ENCODE measurements at places on chromosomes 5 and 9.
A peak's percentile ranks its signal among the peaks of the same experiment; 100 is the strongest.

GRCh38 chr5:84242286-84242685, 142.4 kb downstream of the EDIL3 start:
- no peak overlapping the region for H3K4me3 ChIP-seq
- DNase-seq: no peak
- H3K27me3 ChIP-seq: no peaks in the 10 kb centered on the region

DNA sequence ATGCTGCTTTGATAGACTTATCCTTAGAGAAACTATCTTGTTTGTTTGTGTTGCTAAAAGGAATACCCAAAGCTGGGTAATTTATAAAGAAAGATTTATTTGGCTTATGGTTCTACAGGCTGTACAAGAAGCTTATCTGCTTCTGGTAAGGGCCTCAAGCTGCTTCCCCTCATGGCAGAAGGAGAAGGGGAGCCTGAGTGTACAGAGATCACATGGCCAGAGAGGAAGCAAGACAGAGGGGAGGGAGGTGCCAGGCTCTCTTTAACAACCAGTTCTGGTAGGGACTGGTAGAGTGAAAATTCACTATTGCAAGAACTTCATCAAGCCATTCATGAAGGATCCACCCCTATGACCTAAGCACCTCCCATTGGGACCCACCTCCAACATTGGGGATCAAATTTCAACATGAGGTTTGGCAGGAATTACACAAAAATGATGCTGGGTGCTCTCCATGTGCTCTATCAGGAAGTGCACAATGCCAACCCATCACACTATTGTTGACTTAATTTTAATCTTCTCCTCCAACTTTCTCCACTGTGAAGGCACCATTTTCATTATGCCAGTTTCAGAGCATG, 115.1 kb upstream of the SHB start:
- H3K36me3 ChIP-seq: no peaks in the 10 kb centered on the region
- H3K27ac ChIP-seq: no peak overlapping the region

DNA sequence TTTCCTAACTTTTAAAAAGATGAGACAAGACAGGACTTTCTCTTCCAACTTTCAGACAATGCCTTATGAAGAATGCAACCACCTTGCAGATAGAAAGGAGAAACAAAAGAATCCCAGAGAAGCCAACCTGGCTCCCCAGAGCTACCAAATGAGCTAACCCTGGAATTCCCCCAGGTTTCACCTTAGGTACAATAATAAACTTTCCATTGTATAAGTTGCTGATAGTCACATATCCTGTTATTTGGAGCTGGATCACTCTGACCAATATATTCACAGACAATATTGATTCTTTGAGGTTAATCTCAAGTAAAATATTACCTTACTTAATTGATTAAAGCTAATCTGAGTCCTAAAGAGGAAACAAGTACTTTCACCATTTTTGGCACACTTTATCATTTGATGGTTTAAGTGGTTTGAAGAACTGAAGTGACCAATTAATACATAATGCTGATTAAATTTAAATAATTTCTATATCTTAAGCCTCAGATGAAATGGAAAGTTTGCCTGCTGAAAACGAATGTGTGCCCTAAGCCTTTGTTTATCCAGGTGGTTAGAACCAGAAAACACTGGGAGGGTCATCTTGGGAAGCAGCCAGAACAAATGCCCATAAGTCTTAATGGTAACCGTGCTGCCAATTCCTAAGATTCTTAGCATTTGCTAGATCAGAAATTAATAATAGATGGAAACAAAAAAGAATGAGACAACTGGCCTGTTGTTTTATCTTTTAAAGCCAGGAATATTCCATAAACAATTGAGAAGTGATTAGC, 159.6 kb upstream of the SLC12A2 start:
- no peak overlapping the region for H3K27ac ChIP-seq
- H3K4me1 ChIP-seq: no peaks in the 10 kb centered on the region
- no peak overlapping the region for H3K4me3 ChIP-seq
- no peak for DNase-seq
- H3K36me3 ChIP-seq: no peaks in the 10 kb centered on the region
- H3K27me3 ChIP-seq: no peaks in the 10 kb centered on the region

DNA sequence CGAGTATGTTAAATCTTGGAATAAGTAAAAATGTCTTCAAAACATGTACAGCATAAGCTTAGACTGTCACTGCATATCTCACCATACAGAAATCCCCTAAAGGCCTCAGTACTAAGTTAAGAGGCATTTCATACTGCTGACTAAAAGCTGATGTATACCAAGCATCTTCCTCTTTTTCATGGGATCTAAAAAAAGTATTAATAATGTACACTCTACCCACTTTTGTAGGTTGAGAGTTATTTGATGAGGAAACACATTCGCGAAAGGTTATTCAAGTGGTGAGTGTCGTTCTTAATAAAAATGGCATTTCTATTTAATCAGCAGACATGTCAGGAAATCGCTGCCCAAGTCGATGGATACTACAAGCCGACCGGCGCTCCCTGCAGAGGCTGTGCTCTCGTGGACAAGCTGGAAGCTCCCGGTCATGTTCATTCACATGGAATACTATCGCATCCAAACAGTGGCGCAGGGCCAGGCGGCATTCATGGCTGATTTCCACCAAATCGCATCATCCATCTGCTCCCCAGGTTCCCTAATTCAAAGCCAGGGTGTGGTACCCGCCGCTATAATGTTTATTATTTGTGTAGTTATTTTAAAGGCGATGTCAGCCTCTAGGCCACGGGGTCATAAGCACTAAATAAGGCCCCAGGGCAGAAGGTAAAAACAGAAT, 724 bp downstream of the SGTB start:
- H3K36me3 ChIP-seq: no peaks in the 10 kb centered on the region
- H3K4me3 ChIP-seq: peak overlapping the region; percentile 89
- no peaks in the 10 kb centered on the region for H3K27me3 ChIP-seq
- no peak overlapping the region for H3K27ac ChIP-seq

DNA sequence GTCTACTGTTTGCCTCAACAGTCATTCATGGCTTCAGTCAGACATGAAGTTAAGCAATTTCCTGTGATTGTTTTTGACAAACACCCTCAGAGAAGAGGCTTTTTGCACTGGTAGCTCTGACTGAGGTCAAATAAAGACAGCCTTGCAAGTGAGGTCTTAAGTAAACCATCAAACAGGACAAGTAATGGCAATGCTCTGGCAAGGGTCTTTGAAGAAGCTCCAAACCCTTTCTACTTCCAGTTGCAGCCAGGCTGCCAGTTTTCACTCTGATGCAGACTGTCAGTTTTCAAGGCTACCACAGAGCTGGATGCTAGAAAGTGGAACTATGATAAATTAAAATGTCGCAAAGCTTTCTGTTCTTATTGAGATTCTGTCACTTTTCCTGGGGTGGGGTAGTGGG, 421.5 kb upstream of the PTGER4 start:
- H3K27ac ChIP-seq: no peak overlapping the region
- no peak overlapping the region for H3K4me3 ChIP-seq
- H3K4me1 ChIP-seq: no peaks in the 10 kb centered on the region
- H3K36me3 ChIP-seq: no peaks in the 10 kb centered on the region

- H3K36me3 ChIP-seq: peaks cover 3% of the 10 kb centered on the region
- no peak for DNase-seq
- H3K4me3 ChIP-seq: no peak overlapping the region
Observed at GRCh38 chr9:135877791-135878527, 29.4 kb downstream of the CAMSAP1 start.

GRCh38 chr9:37336150-37336549, 86.3 kb upstream of the GRHPR start:
- no peaks in the 10 kb centered on the region for H3K36me3 ChIP-seq
- no peaks in the 10 kb centered on the region for H3K4me1 ChIP-seq
- no peak overlapping the region for H3K4me3 ChIP-seq
- DNase-seq: no peak
- H3K27ac ChIP-seq: no peak overlapping the region

- H3K36me3 ChIP-seq: no peaks in the 10 kb centered on the region
- no peaks in the 10 kb centered on the region for H3K27me3 ChIP-seq
- H3K27ac ChIP-seq: no peak overlapping the region
- DNase-seq: no peak
Observed at GRCh38 chr5:10277773-10278630, 27.9 kb downstream of the CCT5 start.

DNA sequence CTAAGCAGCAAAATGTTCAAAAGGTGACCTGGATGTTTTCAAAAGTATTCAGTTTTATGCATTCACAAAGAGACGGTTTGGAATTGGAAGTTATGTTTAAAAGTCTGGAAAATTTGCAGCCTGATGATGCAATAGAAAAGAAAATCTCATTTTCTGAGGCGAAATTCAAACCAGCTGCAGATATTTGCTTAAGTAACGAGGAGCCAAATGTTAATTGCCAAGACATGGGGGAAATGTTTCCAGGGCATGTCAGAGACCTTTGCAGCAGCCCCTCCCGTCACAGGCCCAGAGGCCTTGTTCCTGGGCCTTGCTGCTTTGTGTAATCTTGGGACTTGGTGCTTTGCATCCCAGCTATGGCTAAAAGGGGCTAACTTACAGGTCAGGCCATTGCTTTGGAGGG, 228.2 kb downstream of the MAN2A1 start:
- H3K4me1 ChIP-seq: no peaks in the 10 kb centered on the region
- no peak overlapping the region for H3K4me3 ChIP-seq
- no peaks in the 10 kb centered on the region for H3K27me3 ChIP-seq

DNA sequence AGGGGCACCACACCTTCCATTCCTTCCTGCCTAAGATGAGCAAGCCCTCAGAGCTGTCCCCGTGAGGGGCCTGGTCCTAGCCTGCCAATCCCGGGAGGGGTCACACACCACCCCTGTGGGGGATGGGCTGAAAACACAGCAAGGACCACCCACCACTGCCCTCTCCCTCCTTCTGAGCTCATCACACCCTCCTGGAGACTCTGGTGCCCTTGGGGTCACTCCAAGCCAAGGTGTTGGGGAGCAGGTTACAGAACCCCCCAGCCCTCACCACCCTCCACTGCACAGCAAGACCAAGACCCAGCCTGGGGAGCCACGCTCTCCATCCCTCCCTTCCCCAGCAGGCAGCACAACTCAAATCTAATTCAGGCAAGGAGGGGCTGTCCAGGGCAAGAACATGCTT, 60.5 kb upstream of the PPP1R26 start:
- H3K27me3 ChIP-seq: no peaks in the 10 kb centered on the region
- H3K36me3 ChIP-seq: no peaks in the 10 kb centered on the region
- H3K4me3 ChIP-seq: no peak overlapping the region
- no peak overlapping the region for H3K27ac ChIP-seq

DNA sequence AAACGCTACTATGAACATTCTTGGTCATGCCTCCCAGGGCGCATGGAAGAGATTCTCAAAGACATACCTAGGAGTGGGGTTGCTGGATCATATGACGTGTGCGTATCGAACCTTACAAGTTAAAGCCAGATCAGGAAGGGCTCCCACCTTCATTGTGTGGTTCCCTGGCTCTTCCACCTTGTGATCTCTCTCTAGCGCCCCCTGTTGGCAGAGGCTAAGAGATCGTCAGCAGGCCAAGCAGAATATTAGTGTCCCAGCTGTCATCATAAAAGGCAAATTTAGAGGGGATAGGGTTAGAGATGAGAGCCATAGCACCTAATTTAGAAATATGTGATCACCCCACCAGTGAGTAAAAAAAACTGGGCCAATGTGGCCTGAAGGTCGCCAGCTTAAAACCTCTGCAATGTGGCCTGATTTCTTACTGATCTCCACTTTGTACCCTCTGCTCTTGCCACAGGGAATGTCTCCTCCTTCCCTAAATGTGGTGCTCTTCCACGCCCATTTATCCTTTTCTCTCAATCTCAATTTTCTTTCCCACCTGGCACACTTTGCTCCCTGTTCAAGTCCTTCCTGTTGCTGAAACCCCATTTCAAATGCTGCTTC, 91.7 kb upstream of the SHB start:
- no peak for DNase-seq
- H3K36me3 ChIP-seq: no peaks in the 10 kb centered on the region
- no peak overlapping the region for H3K4me3 ChIP-seq

GRCh38 chr9:27851858-27852257, 278.6 kb upstream of the C9orf72 start:
- H3K36me3 ChIP-seq: no peaks in the 10 kb centered on the region
- H3K27me3 ChIP-seq: no peaks in the 10 kb centered on the region
- no peak for DNase-seq
- no peak overlapping the region for H3K27ac ChIP-seq

DNA sequence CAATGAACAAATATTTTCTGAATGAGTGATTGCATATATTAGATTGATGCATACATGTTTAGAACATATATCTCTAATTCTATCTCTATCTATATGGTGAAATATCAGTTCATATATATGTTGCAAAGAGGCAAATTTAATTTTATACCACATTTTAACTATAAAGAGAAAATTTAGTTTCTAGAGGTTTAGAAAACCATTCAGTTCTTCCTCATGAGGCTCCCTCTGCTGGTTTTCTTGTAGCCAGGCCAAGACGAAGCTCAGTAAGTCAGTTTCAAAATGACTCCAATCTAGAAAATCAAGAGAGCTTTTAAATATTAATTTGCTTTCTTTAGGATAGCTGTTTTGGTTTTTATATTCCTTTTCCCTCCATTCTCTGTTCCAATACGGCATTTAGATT, 312.1 kb downstream of the TMEM232 start:
- H3K4me1 ChIP-seq: no peaks in the 10 kb centered on the region
- DNase-seq: no peak
- H3K27ac ChIP-seq: no peak overlapping the region
- H3K4me3 ChIP-seq: no peak overlapping the region
- no peaks in the 10 kb centered on the region for H3K36me3 ChIP-seq

GRCh38 chr5:168372356-168372946, 81.0 kb downstream of the WWC1 start:
- H3K27ac ChIP-seq: no peak overlapping the region
- H3K36me3 ChIP-seq: peaks cover 5% of the 10 kb centered on the region
- DNase-seq: no peak

- H3K27ac ChIP-seq: no peak overlapping the region
- no peaks in the 10 kb centered on the region for H3K4me1 ChIP-seq
- no peaks in the 10 kb centered on the region for H3K27me3 ChIP-seq
- no peaks in the 10 kb centered on the region for H3K36me3 ChIP-seq
- H3K4me3 ChIP-seq: no peak overlapping the region
Observed at GRCh38 chr9:35962126-35962906, 4.4 kb upstream of the OR2S2 start.

DNA sequence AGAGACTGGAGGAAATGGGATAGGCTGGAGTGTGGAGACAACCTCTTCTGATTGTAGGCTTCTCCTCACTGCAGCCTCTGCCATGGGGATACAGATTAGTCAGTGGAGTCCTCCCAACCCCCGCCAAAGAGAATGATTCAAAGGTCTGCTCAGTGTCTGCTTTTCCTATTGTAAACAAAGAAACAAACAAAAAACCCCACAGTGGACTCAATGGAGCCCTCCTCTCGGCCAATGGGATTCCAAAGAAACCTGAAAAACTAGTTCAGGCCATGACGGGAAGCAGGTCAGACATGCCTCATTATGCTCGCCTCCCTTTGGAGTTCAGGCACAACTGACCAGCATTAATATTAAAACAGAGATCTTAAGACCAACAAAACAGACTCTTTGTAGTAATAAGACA, 85.8 kb downstream of the SEC61B start:
- H3K4me3 ChIP-seq: no peak overlapping the region
- no peaks in the 10 kb centered on the region for H3K36me3 ChIP-seq
- no peaks in the 10 kb centered on the region for H3K4me1 ChIP-seq
- H3K27ac ChIP-seq: no peak overlapping the region

- DNase-seq: no peak
- H3K4me3 ChIP-seq: no peak overlapping the region
- H3K4me1 ChIP-seq: no peaks in the 10 kb centered on the region
- H3K27ac ChIP-seq: peak overlapping the region; percentile 14
- H3K36me3 ChIP-seq: no peaks in the 10 kb centered on the region
Observed at GRCh38 chr5:65037831-65038815, 269.4 kb downstream of the CWC27 start.

GRCh38 chr9:134056483-134057306, 11.1 kb downstream of the BRD3 start:
- peak; percentile 8 for DNase-seq
- no peak overlapping the region for H3K4me3 ChIP-seq
- H3K27me3 ChIP-seq: no peaks in the 10 kb centered on the region
- peaks cover 9% of the 10 kb centered on the region for H3K36me3 ChIP-seq
- H3K27ac ChIP-seq: peak overlapping the region; percentile 55
